ENCODE measurements at places on chromosomes 11 and 22.

DNA sequence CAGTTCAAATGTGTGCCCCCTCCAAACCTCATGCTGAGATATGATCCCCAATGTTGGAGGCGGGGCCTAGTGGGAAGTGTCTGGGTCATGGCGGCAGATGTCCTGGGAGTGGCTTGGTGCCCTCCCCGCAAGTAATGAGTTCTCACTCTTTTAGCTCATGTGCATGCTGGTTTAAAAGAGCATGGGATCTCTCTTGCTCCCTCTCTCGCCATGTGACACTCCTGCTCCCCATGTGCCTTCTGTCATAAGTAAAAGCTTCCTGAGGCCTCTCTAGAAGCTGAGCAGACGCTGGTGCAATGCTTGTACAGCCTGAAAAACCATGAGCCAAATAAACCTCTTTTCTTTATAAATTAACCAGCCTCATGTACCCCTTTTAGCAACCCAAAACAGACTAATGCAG, 98.8 kb downstream of the SGSM3 start:
- no peak for DNase-seq

- peak; percentile 70 for DNase-seq
Observed at GRCh38 chr11:130431801-130432200, 3.4 kb upstream of the ADAMTS8 start.

- DNase-seq, result no peak
Observed at GRCh38 chr22:49398115-49398514, 429.6 kb downstream of the BRD1 start.

DNA sequence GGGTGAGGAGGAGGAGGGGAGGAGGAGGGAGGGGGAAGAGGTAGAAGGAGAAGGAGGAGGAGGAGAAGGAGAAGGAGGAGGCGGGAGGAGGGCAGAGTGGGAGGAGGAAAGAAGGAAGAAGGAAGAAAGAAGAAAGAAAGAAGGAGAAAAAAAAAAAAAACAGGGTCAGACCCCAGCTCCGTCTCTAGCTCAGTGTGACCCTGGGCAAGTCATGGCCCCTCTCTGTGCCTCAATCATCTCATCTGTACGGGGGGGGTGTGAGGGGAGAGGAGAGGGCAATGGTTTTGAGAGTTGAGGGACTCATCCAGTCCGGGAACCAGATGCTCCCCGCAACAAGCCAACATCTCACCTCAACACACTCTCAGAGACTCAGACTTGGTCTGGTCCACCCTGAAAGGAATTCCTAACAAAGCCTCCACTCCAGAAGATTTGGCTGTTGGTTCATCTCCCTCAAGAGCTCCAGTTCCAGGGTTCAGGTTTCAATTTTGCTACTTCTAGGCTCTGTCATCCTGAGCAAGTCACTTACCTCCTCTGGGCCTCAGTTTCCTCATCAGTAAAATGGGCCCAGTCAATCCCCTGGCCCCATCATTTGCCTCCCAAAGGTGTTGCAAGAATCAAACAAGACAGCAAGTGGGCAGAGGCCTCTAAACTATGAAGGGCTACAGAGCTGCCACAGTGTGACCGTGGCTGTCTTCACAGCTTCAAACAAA, 7.7 kb downstream of the CARD10 start:
- no peak for DNase-seq

DNA sequence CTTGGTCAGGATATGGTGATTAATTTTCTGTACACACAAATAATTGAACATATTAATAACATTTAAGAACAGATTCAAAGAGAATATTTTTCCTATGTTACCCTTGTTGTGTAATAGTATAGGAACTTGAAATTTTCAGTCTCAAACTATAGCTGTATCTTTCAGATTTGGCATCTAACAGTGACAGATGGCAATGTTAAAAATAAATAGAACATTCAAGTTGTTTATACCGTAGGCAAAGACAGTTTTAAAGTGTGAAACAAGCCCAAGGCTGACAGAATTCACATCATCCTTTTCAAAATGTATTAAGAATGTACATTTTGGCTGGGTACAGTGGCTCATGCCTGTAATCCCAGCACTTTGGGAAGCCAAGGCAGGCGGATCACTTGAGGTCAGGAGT, 92.6 kb upstream of the TP53AIP1 start:
- no peak for DNase-seq

GRCh38 chr11:133137270-133137669, 395.0 kb downstream of the OPCML start:
- DNase-seq, result no peak

- DNase-seq, result no peak
Observed at GRCh38 chr11:15609445-15609844, 494.7 kb downstream of the INSC start.

DNA sequence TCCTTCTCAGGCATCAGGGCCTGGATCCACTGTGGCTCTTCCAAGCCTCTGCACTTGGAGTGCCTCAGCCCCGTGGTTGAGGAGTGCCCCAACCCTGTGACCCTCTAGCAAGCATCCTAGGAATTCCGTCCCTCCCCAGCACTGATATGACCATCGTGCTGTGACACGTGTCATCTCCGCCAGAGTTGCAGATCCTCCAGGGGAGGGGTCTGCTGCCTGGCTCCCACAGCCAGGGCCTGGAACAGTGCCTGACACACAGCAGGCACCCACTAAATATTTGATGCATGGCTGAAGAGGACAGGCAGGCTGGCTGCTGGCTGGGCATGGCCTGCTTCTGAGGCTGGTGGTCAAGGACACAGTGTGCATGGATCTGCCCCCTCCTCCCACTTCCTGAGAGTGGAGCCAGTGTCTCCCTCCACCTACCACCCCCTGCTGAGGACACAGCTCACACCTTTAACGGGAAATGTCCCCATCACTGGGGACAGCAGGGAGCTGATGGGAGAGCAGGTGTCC, 1.7 kb upstream of the CD81 start:
- DNase-seq, result no peak

DNA sequence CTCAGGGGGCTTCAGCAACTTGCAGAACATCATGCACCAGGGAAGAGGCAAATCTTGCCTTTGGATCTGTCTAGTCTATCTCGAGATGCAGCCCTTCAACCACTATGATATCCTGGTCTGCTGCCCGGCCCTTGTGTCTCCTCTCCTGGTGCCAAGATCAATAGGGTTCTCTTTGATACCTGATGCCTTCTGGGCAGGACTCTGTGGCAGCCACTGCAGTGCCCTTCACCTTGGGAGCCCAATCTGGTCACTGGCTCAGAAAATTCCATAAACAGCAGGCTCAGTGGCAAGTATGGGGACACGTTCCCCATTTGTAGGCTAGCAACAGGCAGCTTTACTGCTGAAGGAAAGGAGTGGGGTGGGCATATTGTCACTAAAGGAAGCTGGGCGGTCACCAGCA, 23.4 kb downstream of the SYN3 start:
- DNase-seq, result no peak

DNA sequence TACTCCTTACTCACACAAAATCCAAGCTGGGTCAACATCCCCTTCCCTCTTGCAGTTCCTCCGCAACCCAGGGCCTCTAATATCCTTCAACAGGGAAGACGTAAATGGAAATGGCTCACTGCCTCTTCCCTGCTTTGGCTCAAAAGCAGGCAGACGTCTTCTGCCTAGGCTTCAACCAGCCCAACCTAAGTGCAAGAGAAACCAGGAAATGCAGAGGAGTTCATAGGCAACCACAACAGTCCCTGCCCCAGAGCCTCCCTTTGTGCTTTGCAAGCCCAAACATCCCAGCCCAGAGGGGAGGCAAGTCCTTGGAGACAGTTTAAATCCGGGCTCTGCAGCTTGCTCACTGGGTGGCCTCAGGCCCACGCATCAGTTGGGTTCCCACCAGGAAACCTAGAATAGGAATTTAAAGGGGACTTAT, 33.3 kb downstream of the CD6 start:
- no peak for DNase-seq

DNA sequence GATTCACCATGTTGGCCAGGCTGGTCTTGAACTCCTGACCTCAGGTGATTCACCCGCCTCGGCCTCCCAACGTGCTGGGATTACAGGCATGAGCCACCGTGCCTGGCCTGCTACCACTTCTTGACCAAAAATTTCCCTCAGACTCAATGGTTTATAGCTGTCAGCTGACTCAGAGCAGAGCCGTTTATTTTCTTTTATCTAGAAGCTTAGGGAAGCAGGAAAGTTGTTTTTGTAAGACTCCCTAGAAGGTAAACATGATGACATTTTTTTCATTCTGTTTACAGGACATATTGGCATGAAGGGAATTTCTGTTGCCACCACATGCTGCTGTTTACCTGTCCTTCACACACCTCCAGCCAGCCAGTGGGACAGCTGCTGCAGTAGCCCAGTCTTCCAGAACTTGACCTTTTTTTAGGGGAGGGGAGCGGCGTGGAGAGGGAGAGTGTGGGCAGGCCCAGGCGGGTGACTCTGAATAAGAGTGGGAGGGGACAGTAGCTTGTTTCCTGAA, 56.1 kb upstream of the PTPRJ start:
- DNase-seq, result peak; percentile 89

- DNase-seq, result no peak
Observed at GRCh38 chr11:103279821-103280220, 170.6 kb downstream of the DYNC2H1 start.

DNA sequence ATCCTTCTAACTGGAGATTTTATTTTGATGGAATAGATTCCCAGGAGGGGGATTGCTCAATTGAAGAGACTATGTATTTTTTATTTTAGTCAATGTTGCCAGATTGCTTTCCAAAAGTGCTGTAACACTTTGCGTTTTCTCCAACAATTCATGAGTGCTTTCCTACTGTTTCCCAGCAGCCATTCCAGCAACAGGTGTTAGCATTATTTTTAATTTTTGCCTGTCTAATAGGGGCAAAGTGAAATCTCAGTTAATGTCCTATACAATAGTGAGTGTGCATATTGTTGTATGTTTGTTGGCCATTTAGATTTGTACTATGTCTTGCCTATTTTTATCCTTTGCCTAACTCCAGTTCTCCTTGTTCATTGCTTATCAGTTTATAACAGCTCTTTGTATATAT, 12.1 kb upstream of the CACNG2 start:
- no peak for DNase-seq

- DNase-seq, result no peak
Observed at GRCh38 chr11:133747409-133747808, 97.9 kb downstream of the SPATA19 start.

- DNase-seq, result no peak
Observed at GRCh38 chr11:14114269-14114668, 151.7 kb downstream of the SPON1 start.

GRCh38 chr22:42357634-42358296, 74.4 kb downstream of the NFAM1 start:
- DNase-seq, result no peak

GRCh38 chr11:102420547-102420946, 32.0 kb downstream of the TMEM123 start:
- no peak for DNase-seq

DNA sequence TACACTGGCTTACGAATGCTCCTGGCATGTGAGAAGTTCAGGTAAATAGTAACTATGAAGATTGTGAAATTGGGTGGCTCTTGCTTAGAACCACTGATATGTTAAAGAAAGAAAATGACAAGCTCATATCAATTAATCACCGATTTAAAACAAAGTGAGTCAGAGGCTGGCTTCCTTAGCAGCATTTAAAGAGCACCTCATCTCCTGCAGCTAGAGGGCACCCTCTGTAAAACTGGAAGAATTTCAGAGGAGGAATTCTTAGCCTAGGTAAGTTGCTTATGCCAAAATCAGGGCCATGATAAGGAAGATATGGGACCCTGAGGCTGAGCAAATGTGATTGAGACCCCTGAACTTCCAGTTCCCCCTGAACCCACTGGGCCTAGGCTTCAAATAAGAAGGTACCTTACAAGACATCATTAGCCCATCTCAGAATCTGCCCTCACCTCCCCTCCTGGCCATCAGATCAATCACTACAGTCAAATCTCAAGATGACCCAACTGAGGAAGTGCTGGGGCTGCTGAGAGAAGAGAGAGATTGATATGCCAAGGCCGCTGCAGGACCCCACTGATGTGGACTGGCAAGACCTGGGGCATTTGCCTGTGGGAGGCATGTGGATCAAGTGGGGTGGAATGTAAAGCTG, 8.6 kb upstream of the CD3E start:
- peak; percentile 32 for DNase-seq

DNA sequence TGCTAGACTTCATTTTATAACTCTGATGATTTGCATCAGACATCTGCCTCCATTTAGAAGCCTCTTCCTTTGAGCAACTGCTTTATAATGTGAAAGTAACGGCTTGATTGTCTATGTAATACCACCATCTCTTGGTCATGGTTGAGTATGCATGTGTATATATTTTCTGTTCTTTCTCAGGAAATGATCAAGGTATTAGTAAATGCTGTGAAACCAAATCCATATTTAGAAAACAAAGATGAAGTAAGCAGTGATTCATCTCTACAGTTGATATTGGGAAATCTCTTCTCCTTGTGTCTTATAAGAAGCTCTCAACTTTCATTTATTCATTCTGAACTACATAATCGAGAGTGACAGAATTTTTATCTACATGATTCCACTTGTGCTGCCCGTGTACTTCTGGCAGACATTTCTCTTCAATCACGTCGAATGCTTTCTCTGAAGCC, 104.6 kb upstream of the ANO3 start:
- DNase-seq, result peak; percentile 75

- peak; percentile 77 for DNase-seq
Observed at GRCh38 chr22:30234786-30235470, 11.6 kb downstream of the LIF start.

- DNase-seq, result peak; percentile 90
Observed at GRCh38 chr11:102798012-102798746, at the start of gene MMP1. Gene MMP1 (minus strand): TSS chr11:102798160. CDS start chr11:102798092, 68 bp downstream.

GRCh38 chr22:35154937-35155387, 89.0 kb downstream of the ISX start:
- peak; percentile 53 for DNase-seq

DNA sequence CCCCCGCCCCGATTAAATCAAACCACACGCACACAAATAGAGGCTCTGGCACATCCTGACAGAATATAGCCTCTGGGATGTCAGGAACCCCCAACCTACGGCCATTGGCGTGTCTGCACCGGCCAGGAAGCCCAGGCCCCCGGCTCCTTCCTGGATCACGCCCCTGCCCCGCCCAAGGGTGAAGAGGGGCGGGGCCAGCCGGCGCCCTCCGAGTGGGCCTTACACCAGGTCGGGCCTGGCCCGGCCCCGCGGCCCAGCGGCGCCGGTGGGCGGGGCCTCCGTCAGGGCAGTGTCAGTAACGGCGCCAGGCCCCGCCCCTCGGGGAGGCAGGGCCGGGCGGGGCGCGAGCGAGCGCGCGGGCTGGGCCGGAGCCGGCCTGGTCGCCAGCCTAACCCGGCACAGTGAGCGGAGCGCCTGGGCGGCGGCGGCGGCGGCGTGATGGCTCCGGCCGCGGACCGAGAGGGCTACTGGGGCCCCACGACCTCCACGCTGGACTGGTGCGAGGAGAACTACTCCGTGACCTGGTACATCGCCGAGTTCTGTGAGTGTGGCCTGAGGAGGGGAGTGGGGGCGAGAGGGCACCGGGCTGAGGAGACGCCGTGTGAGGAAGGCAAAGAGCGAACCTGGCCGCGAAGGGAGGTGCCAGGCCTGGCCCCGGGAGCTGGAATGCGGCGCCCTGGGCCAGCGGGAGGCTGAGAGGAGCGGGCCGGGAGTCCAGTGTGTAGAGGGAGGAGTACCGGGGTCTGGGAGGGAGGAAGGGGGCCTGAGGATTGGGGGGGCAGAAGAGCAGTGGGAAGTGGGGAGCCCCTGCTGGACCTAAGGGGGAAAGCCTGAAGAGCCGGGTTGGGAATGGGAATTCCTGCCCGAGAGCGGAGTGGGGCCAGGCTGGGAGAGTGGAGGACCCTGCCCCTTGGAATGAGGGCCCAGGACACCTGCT, at the start of gene ACER3:
Gene ACER3 (plus strand): TSS at position 380 of the 937 bp plus-strand sequence. CDS start 59 bp downstream, at position 439.
- peak; percentile 92 for DNase-seq

GRCh38 chr11:130915603-130916237, 559 bp downstream of the SNX19 start:
- no peak for DNase-seq
